Right hindlimb (tissue), 1 donor: ENCODE measurements at places on chromosomes 7 and 10.

- DNase-seq: peak; percentile 34
These were observed 39.6 kb upstream of the CABCOCO1 start for GRCh38 chr10:61623161-61623560.

DNA sequence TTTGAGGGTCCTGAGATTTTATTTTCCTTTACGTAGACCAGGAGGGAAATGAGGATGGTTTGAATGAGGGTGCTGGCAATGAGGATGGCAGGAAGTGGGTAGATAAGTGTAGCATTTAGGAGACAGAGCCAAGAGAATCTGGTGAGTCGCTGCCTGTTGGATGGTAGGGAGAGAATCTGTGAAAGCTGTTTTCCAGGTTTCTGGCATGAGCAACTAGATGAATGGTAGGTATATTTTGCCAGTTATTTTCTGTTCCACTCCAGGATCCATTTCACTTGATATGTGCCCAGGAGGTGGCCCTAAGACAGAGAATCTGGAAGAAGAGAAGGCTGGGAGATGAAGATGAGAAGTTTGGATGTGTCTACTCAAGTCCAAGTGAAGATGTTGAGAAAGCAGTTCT, 63.3 kb upstream of the VIPR2 start:
- no peak for DNase-seq

DNA sequence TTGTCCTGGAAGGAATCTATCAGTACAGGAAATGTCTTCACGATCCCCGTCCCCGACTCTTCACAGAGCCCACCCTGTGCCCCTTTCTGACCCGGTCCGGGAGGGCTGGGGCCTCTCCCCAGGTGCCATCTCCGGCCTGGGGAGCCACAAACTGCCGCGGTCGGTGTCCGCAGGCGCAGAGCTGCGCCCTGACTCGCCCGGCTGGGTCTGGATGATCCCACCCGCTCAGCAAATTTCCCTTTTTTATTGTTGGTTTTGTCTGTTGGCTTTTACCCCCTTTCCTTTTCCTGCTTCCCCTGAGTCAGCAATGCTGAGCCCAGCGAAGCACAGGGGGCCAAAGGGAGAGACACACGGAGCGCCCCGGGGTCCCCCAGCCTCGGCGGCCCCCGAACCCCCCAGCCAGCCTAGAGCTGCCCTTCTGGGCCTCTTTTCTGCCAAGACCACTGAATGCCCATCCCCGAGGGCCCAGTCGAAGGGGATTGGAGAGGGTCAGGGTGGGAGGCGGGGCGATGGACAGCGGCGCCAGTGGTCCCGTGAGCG, 30.9 kb downstream of the LEP start:
- DNase-seq: no peak

GRCh38 chr7:11616466-11616865, 215.5 kb downstream of the THSD7A start:
- DNase-seq: no peak

DNA sequence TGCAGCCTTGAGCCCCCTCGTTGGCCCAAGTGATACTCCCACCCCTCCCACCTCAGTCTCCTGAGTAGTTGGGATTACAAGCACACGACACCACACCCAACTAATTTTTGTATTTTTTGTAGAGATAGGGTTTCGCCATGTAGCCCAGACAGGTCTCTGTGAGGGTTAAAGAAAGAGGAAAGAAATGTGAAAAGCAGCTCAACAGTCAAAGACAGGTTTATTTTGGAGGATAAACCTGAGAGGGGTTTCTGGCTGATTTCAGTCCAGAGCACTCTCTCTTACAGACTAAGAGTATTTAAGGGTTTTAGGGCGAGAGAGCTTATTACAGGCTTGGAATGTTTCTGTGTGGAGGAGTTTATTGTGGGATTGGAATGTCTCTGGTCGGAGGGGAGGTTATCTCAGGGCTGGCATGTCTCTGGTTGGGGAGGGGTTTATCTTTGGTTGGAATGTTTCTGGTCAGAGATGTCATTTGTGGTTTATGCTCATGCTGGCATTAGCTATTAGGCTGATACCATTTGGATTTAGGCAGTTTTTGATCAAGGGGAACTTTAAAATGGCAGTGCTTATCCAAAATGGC, 26.1 kb upstream of the SNX10 start:
- DNase-seq: no peak

DNA sequence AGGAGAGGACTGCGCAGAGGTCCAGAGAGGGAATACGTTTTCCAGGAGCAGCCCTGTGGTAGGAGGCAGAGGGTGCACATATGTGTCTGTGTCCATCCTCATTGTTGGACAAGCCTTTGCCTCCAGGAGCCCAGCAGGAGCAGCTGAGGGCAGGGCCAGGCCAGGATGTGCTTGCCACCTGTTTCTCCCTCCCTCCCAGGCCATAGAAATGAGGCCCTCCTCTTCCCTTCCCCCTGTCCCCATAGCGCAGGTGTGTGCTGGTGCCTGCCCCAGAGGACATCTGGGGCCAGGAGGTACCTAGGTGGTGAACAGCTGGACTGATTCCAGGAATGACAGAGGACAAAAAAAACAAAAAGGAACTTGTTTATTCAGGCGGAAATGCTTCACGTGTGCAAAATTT, 10.5 kb upstream of the CXCL12 start:
- peak; percentile 17 for DNase-seq

- no peak for DNase-seq
These were observed 108.0 kb downstream of the GRK5 start for GRCh38 chr10:119315128-119316001.

DNA sequence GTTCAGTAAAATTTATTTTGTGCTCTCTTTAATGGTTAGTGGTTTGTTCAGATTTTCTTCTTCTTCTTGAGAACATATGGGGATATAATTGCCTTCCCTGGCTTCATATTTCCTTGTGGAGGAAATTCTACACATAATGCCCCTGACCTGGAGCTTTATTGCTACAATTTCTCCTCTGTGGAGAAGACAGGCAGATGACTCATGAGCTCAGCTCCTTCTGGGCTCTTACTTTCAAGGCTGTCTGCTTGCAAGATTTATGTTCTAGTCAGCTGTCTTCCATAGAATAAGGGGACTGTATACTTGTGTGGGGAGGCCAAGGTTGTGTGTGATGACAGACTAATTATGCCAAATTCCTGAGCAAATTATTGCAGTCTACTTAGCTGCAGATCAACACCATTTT, 1.6 kb downstream of the LRRD1 start:
- DNase-seq: no peak

- DNase-seq: no peak
These were observed 308.1 kb downstream of the WDR37 start for GRCh38 chr10:1364151-1364910.

- DNase-seq: no peak
These were observed 29.2 kb downstream of the COA1 start for GRCh38 chr7:43700059-43700501.

GRCh38 chr7:1229956-1230355, 2.7 kb upstream of the UNCX start:
- DNase-seq: no peak
